Dermis blood vessel endothelial cell (primary cell): ENCODE measurements at places on chromosomes 4 and X. TPM values are rescaled to one million over a fixed set of nuclear protein-coding genes. Genes with fewer than 3 reads are reported as not detected.
A peak's percentile ranks its signal among the peaks of the same experiment; 100 is the strongest.

GRCh38 chr4:56649445-56650261 lies 31.4 kb downstream of the HOPX start:
- no peak for DNase-seq

RNF175 gene
- total RNA-seq = 0.37 TPM in 1 of 2 replicates, not detected in the other

DNA sequence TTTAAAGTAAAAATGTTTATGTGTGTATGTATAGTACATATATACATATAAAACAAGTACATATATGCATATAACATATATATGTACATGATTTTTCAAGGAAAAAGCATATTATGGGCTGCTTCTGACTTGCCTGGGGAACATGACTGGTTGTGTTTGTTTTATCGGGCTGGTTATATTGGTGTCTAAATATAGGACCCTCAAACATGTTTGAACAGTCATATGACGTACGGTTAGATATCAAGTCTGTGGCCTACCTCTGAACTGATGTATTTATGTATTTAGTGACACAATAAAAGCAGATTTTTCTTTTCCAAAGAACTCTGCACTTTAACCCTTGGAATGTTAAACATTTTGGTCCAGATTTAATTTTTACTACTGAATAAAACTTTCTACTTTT lies 37.9 kb upstream of the ARSD start:
- no peak for DNase-seq

- DNase-seq = no peak
Measured at GRCh38 chr4:158129694-158130093, 43.1 kb downstream of the GASK1B start.

GLRA3 gene
- not detected in 2 replicates for total RNA-seq

DNA sequence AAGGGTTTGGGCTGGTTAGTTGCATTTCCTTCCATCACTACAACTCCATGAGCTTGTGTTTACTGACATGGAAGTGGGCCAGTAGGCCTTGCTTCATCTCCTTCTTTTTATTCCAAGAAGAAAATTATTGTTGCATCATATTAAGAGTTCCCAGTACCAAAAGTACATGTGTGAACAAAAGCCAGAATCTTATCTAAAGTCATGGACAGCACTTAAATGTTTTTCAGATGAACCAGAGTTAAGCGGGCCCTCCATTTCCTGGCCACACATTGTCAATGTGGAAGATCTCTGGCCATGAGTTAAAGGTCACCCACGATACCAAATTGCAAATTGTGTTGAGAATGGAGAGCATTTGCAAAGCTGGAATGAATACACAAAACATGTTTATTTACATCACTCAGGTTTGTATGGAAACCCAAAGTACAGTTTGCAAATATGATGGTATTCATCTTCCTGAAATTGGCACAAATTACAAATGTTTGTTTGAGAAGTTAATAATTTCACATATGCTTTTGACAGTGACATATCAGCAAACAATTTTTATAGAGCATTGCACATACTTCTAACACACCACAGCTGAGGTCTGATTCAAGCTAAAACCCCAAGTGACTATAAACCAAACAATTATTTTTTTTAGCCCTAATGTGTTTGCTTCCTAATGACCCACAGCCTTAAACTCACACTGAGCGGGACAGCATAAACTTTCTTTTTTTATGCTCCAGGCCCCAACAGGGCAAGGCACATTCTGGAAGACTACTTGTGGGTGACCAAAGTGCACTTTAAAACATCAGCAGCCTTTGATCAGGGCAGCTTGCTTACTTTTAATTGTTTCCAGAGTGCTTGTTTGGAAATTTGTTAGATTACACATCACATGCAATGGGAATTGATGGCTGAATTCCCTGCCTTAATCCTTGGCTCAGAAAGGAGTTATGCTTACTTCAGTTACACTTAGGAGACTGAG lies 502.9 kb upstream of the SLIT2 start:
- DNase-seq = no peak

NEUROG2 gene
- not detected in 2 replicates for total RNA-seq

GRCh38 chr4:148415500-148415899 lies 26.7 kb downstream of the NR3C2 start:
- peak; percentile 45 for DNase-seq

DNA sequence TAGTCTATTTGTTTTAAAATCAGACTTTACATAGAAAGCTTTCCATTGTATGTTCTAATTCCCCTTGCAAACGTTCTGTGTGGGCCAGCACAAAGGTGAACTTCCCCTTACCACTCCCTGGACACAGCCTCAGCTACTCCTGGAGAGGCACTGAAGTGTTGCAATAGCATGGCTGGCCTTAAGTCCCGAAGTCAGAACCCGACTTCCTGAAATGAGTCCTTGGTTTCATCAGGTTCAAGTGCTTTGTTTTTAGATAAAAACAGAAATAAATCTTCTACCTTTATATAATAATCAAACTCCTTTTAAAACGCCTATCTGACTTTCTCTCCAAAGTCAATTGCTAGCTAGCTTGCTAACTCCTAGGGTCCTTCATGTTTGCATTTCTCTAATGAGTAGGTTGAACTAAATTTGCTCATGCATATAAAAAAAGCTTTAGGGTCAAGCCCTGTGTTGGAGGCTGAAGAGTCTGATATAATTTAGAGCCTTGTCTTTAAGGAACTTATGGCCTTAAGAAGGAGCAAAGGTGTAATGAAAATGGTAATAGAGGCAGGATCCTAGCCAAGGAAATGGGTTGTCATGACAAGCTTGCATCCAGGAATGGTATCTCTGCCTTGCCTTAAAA lies 9.0 kb downstream of the BMP3 start:
- DNase-seq = no peak

NXF2B gene
- total RNA-seq = not detected in 2 replicates

DNA sequence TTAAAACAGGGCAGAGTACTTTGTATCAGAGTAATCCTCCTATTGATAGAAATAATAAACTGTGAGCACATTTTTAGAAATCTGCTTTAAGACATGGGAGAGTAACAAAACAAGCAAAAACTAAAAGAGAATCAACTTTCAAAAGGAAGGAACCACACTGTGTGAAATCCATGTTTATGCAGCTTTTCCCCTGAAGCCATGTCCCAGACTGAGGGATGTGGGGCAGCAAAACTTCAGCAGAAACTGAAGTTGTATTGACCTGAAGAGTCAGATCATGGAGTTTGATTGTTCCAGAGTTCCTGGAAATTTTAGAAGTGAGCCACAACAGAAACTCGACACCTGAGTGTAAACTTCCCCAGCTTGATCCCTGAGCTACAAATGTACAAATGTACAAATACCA lies 53.2 kb downstream of the COMMD8 start:
- no peak for DNase-seq

DOK7 gene
- total RNA-seq = 0.17 TPM in 1 of 2 replicates, not detected in the other

- no peak for DNase-seq
Measured at GRCh38 chrX:103864149-103864548, 32.1 kb upstream of the RAB9B start.

DNA sequence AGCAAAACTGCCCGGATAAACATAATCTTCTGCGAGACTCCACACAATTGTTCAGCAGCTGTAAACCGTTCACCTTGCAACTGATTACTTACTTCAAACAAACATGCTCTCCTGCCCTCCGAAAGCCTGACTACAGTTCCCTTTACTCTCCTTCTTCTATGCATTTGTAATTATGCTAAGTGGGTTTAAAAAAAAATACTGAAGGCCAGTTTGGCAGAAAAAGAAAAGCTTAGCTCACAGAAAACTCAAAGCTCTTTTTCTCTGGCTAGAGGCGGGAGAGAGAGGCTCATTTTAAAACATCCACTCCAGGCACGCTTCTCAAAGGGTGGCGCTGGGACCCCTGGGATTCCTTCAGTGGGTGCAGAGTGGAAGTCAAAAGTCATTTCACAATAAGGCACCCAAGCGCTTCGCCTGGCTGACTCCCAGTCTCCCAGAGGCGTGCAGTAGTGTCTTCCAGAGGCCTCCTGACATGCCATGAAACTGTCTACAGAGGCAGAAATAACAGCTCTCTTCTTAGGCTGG lies 1.9 kb downstream of the DHRSX start:
- peak; percentile 27 for DNase-seq

THOC2 gene
- total RNA-seq = 74.5 and 78.5 TPM in 2 replicates

- no peak for DNase-seq
Measured at GRCh38 chr4:130257271-130257670, 1161.3 kb downstream of the C4orf33 start.

- no peak for DNase-seq
Measured at GRCh38 chr4:22754116-22754515, 61.4 kb downstream of the GBA3 start.

CENPI gene
- 10.7 and 30.2 TPM in 2 replicates for total RNA-seq
